Left renal cortex interstitium (tissue), 4 donors: ENCODE measurements at places on chromosomes 7 and 10. TPM values are rescaled to one million over a fixed set of nuclear protein-coding genes. Genes with fewer than 3 reads are reported as not detected.

DNA sequence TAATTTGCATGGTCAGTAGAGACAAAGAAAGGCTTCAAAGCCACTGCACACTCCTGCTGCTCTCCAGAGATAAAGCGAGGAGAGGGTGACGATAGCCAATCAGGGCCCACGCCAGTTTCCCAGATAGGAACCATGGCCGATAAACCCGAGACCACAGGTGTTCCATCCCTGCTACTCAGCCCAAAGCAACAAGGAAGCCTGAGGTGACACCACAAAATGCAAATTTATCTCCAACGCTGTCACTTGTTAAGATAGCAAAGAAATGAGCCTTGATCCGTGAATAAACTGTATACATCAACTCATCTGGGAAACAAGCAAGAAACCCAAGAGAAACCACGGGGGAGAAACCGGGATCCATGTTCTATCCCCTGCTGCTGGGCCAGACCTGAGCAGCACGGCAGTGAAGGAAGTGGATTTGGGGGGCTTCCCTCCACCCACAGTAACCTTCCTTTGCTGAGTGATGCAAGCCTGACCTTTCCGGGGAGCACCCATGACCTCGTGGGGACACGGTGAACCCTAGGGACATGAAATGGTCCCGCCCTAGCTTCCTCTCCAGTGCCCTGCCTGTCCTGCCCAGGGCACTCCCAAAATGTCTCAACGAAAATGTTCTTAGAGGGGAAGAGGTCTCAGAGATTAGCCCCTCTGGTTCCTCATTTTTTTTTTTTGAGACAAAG, 164.6 kb downstream of the PTPRN2 start:
- no peak for DNase-seq

- DNase-seq, result no peak
Observed at GRCh38 chr10:122462533-122463465, 1.4 kb downstream of the HTRA1 start.

Gene STAM
- polyA plus RNA-seq, result 29.2 TPM

GRCh38 chr10:20257422-20257821, 441.2 kb downstream of the PLXDC2 start:
- no peak for DNase-seq

DNA sequence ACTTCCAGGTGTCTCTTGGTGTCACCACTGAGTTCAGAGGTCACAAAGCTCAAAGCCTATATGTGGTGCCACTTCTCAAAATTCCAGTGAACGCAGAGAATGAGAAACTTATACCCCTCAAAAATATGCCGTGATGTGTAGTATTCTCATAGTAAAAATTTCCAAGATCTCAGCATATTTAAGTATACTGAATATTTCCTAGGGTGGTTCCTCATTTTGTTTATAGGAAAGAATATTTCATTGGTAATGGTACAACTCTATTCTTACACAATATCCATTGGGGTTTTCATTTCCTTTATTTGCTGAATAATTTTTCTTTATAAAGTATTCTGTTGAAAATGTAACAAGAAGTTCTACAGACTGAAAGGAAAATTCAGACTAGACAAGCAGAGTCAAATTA, 58.9 kb upstream of the ADO start:
- no peak for DNase-seq

DNA sequence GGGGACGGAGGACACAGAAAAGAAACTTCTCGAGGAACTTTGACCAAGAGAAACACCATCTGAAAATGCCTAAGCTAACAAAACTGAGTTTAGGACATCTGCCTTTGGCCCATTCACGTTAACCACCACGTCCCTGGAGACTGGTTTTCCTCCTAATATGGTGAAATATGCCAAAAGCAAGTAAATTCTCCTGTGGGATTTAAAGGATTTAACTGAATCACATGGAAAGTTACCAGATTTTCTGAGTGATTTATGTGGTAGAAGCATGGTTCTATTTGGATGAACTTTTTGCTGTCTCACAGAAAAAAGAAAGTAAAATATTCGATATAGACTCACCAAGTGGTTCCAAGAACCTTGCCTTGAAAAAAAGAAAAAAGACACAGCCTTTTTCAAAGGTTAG, 30.4 kb upstream of the BMPER start:
- DNase-seq, result no peak

GRCh38 chr7:114468844-114469243, 54.2 kb downstream of the FOXP2 start:
- no peak for DNase-seq

Gene CDH23
- 0.95 TPM for polyA plus RNA-seq

GRCh38 chr7:104955276-104955675, 58.7 kb upstream of the KMT2E start:
- no peak for DNase-seq

DNA sequence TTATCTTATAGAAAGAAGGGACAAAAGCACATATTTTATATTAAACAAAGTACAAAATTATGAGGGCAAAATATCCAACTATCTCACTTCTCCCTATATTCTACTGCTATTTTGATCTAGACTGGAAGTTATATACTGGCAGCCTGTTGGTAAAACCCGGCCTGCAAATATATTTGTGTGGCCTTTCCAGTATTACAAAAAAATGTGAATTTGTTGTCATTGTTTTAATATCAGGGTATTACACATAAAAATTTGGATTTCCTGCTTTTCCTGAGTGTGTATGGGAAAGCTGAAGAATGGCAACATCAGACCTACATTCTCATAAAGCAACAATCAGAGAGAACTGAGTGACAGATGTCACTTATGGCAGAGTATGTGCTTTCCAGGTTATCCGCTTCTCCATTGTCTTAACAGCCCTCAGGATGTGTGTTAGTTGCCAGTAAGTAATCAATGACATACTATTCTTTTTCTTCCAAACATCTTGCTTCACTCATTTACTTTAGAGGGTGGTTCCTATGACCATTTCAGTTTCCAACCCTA, 7.3 kb downstream of the SYPL1 start:
- no peak for DNase-seq
